Occipital lobe (tissue), 3 donors: ENCODE measurements at places on chromosomes 4 and X.

DNA sequence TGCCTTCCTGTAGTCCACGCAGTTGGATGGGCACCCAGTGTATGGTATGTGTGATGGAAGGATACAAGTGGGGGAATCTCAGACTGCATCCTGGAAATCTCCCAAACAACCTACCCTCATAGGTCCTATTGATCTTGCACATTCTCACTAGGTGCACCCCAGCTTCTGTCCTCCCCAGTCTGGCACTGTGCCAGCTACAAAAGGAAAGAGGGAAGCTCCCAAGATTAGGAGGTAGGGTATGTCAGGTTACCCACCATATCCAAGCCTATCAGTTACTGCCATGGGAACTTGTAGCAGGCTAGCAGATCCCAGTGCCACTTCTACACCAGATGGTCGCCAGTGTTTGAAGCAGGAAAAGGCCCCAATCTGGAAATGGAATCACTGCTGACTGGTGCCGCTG is 11.6 kb downstream of the TBX22 start:
- DNase-seq, result no peak

GRCh38 chrX:68659385-68659784 is 11.9 kb downstream of the STARD8 start:
- no peak for DNase-seq

GRCh38 chr4:53061091-53061850 is 199.2 kb downstream of the RASL11B start:
- DNase-seq, result no peak

- DNase-seq, result no peak
These were observed 297.2 kb downstream of the GRXCR1 start for GRCh38 chr4:43189741-43190140.

DNA sequence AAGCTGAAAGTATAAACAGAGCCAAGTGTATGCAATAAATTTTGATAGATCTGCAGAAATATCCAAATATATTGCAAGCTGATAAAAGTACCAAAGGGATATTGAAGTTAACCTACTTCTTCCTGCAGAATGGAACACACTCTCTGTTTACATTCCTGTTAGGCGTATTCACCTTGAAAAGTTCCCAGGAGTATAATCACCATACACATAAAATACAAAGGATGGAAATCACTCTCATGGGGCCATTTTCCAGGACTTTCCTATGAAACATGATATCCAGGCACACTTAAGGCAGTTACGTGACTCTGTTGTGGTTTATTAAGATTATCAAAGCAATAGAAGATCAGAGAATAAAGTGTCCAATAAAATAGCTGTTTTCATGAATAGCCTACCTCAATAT is 1142.3 kb downstream of the NLGN4X start:
- DNase-seq, result no peak

GRCh38 chr4:54737421-54737820 is 79.7 kb downstream of the KIT start:
- DNase-seq, result no peak

- DNase-seq, result peak; percentile 2
These were observed at the start of gene TMEM255A for GRCh38 chrX:120310861-120311726. TMEM255A (minus strand) TSS chrX:120311461; CDS start chrX:120311309, 152 bp downstream.

DNA sequence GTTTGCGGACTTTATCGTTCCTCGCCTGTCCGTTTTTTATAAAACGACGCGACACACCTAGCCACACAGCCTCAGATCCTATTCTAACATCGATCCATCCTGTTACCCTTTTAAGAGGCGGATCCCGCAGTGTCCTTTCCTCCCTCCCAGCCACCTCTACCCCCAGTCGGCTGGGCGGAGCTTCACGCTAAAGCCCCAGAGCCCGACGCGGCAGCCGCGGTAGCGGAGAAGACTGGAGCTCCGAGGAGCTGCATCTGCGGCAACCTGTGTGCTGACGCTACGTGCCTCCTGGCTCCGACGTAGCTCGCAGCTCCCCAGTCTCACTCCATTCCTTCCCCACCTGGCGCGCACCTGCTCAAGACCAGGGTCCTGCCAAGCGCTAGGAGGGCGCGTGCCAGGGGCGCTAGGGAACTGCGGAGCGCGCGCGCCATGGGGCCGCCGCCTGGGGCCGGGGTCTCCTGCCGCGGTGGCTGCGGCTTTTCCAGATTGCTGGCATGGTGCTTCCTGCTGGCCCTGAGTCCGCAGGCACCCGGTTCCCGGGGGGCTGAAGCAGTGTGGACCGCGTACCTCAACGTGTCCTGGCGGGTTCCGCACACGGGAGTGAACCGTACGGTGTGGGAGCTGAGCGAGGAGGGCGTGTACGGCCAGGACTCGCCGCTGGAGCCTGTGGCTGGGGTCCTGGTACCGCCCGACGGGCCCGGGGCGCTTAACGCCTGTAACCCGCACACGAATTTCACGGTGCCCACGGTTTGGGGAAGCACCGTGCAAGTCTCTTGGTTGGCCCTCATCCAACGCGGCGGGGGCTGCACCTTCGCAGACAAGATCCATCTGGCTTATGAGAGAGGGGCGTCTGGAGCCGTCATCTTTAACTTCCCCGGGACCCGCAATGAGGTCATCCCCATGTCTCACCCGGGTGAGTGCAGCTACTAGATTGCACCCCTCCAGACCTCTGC is at the start of gene RNF128:
TSS of gene RNF128 (plus strand) at position 217 of the 953 bp plus-strand sequence. CDS start at position 430, 213 bp downstream.
- peak; percentile 20 for DNase-seq

DNA sequence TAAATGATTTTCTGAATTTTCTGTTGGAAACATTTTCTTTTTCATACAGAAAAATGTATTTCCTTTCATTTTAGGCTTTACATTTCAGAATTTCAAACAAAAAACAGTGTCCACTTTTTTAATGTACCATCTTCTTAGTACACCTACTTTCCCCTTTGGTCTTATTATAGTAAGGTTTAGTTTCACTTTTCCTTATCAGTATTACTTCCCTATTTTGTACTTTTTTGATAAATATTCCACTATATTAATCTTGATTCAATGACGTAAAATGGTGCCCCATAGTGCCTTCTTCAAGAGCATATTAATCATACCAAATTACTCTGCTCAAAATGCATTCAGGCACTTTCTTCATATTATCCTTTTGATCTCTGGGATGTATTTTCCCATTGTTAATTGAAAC is 52.5 kb downstream of the BANK1 start:
- no peak for DNase-seq

DNA sequence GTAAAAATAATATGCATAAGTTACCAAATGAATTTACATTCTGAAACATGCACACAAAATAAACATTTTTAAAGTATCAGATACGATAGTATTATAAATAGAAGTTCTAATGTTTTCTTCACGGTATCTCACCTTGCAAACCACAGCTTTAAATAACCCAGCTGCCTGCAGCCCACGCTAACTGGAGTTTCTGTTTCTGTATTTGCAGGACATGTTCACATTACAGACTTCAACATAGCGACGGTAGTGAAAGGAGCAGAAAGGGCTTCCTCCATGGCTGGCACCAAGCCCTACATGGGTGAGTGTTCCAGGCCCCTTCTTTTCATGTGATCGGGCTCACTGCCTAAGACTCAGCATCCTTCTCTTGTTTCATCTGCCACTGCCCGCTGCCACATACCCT is 291.7 kb downstream of the EVC2 start:
- no peak for DNase-seq

- DNase-seq, result no peak
These were observed 96.1 kb downstream of the REELD1 start for GRCh38 chr4:146310319-146311021.

- no peak for DNase-seq
These were observed 481 bp downstream of the UTP3 start for GRCh38 chr4:70688795-70689231.

GRCh38 chrX:24428516-24428915 is 36.6 kb upstream of the PDK3 start:
- DNase-seq, result no peak
